ENCODE measurements at places on chromosomes 3 and 15.

DNA sequence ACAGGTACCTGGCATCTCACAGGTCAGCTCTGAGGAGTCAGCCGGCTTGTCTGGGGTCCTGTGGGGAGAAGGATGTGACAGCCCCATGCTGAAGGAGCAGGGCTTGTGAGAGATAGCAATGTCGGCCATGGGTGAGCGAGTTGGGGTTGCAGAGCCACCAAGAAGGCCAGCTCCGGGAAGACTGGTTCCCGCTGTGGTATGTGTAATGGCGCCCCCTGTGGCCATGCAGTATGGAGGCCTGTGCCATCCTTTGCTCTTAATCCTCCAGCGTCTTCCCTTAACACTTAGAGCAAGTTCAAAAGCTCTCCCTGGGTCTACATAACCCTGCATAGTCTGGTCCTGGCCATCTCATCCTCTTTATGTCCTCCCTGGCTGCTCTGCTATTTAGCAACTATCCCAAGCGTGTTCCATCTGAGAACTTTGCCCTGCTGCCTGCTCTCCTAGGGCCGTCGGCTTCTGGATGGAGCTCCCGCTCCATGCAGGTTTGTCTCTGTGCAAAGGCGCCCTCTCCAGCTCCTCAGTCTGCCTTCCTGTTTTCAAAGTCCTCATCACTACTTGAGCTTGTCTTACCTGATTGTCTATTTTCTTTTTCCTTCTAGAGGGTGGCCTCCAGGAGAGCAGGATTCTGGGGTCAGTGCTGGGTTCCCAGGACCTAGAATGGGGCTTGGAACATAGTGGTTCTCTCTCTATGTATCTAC is 40.8 kb upstream of the IQCF6 start:
- no peak for DNase-seq

DNA sequence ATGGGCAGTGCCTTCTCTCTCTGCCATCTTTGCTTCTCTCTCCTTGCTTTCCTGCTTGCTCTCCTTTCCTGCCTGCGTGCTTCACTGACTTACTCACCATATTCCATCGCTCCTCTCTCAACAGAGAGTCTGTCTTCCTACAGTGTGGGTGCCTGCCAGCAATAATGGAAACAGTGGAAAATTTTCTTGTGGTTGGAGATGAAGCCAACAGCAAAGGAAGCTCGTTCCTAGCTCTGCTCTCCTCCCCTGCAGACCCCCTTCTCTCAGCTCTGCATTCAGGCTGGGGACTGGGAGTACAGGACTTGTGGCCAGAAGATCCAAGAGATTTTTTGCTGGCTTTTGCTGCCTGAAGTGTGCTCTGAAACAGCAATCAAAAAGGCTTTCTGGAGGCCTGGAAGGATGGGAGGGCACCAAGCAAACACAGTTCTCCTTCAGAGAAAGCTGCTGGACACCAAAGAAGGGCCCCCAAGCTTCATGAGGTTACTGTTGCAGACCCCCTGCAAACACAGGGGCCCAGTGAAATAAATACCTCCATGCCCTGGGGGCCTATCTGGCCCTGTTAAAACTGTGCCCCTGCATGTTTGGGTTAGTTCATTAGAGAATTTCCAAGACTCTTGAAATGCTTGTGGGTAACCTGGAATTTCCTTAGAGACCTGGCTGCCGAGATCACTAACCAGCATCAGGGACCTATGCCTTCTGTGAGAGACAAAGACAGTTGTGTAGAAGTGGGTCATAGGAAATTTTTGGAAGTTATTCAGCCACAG is 149.9 kb upstream of the RASGRP1 start:
- DNase-seq = no peak

GRCh38 chr3:178295292-178295912 is 240.8 kb upstream of the KCNMB2 start:
- no peak for DNase-seq

DNA sequence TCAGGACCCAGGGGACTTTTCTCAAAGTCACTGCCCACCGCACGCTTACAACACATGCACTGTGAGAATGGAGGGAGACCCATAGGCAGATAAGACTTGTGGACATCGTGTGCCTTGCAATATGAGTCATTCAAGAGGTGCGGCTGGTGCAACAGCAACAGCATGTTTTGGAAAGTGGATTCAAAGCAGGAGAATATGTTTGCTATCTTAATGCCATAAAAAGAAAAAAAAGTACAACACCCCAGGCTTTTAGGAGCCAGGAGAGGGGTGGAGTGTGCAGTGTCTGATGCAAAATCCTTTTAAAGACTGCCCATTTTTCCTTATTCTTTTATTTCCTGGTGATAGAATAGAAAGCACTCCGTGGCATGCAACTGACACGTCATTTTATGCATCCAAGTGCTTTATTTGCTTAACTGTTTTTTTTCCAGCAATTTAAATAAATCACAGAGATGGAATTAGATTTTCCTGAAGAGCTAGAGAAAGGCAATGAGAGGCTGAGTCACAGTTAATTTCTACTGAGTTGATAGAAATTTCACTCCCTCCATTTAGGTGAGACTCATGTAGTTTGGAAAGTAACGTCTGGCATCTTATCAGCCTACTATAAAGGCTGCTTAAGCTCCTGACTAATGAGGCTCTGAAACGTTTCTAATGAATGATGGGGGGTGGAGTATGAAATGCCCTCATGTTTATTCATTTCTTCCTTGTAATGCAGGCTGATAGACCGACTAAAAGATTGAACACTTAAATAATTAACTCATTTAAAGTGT is 96.4 kb downstream of the NSUN3 start:
- DNase-seq = no peak

DNA sequence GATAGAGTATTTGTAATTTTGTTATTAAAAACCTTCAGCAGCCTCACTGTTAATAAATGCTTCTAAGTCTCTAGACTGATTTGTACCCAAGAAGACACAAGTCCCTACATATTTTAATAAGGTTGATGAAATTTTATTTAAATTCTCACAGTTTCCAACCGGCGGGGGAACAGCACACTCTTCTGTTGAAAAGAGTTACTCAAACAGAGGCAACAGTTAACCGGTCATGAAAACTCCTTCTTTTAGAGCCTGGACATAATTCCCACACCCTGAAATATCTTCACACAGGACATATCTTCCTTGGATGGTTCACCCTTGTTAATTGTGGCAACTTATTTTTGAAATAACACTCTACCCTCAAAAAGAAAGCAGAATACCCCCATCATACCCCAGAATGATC is 278.8 kb downstream of the FOXP1 start:
- no peak for DNase-seq

- DNase-seq = no peak
Observed at GRCh38 chr3:27252646-27253045, 116.5 kb downstream of the NEK10 start.

DNA sequence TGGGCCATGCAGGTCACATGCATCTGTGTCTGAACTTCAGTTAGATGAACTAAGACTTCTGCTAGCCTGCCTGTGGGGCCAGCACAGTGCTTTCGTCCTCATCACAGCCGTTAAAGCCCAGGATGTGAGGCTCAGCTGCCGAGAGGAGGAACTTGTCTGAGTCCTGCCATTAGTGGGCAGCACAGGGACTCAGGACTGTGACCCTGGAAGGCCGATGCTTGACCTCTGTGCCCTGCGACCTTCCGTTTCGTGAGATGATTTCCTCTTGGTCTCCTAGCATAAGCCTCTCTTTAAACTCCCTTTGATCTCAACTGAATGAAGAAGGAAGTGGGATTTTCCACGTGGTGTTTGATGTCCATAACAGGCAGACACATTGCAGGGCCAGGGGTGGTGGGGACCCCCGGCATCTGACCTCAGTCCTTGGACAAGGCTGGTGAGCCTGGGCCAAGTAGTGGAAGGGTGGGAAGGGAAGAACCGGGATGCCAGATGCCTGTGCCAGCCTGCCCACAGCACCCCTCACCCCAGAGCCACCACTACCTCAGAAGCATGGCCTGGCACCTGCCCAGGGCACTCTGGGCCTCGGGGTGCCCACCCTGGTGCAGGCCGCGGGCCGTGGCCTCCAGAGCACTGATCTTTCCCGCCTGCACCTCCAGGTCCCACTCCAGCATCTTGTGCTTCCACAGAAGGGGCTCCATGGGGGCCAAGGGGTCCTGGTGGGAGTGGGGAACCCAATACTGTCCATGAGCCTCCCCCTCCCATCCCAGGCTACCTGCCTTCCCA is 21.6 kb downstream of the PLA2G4B start:
- no peak for DNase-seq

DNA sequence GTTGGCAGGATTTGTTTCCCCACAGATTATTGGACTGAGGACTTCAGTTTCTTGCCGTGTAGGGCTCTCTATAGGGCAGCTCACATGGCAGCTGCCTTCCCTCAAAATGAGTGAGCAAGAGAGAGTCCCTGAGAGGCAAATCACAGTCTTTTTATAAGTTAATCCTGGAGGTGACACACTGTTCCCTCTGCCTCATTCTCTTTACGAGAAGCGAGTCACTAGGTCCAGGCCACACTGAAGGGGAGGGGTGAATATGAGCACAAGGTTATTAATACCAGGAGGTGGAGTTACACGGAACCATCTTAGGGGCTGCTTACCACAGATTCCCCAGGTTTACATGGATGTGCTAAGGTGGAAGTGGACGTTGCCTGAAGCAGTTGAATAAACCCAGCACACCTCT is 77.0 kb downstream of the LPP start:
- no peak for DNase-seq

- DNase-seq = no peak
Observed at GRCh38 chr3:48934333-48934991, 15.8 kb downstream of the ARIH2 start.

- DNase-seq = no peak
Observed at GRCh38 chr3:160678292-160678842, 1.4 kb downstream of the ARL14 start.

DNA sequence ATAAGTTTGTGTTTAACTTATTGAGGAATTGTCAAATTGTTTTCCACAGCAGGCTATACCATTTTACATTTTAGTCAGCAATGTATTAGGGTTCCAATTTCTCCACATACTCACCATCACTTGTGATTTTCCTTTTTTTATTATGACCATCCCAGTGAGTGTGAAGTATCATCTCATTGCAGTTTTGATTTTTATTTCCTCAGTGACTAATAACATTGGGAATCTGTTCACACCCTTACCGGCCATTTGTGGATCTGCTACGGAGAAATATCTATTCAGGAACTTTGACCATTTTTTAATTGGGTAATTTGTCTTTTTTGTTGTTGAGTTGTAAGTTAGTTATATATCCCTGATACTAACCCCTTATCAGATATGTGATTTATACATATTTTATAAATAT is 54.8 kb upstream of the LMCD1 start:
- DNase-seq = no peak
